ENCODE measurements at places on chromosomes 4 and X. TPM values are rescaled to one million over a fixed set of nuclear protein-coding genes. Genes with fewer than 3 reads are reported as not detected.

- DNase-seq, result no peak
These were observed 300.7 kb upstream of the BOD1L1 start for GRCh38 chr4:13928214-13928613.

GRCh38 chr4:80107374-80107773 lies 34.3 kb upstream of the ANTXR2 start:
- DNase-seq, result no peak

- no peak for DNase-seq
These were observed 216.2 kb downstream of the DHRSX start for GRCh38 chrX:2284601-2285000.

- DNase-seq, result no peak
These were observed 12.2 kb downstream of the RGS12 start for GRCh38 chr4:3304831-3305609.

Gene PDGFRA
- 132 TPM for polyA plus RNA-seq

Gene FAM120C
- 8.2 TPM for polyA plus RNA-seq

Gene MAGEC1
- not detected for polyA plus RNA-seq

All from left renal pelvis (tissue), 4 donors.